Ureter (tissue), 1 donor: ENCODE measurements at places on chromosomes 5 and 9. TPM values are rescaled to one million over a fixed set of nuclear protein-coding genes. Genes with fewer than 3 reads are reported as not detected.
A peak's percentile ranks its signal among the peaks of the same experiment; 100 is the strongest.

GRCh38 chr5:61701877-61702602 is 370.0 kb downstream of the ZSWIM6 start:
- no peak for DNase-seq

- peak; percentile 86 for DNase-seq
These were observed 20.1 kb upstream of the PTGS1 start for GRCh38 chr9:122350577-122351355.

DNA sequence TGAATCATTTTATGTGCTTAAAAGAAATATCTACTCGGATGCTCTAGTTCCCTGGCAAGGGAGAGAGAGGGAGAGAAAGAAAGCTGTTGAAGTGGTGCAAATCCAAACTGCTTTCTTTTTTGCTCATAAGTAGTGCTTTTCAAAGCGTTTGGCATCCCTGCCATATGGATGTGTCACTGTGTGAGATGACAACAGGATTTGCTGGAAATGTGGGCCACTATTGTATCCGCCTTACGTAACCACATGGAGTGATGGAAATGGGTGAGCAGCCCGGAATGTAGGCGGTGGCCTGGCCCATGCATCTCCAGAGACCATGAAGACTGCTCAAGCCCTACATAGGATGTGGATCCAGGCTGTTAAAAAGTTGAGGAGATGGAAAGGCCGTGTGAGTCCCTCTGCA is 30.8 kb downstream of the TJP2 start:
- no peak for DNase-seq

DNA sequence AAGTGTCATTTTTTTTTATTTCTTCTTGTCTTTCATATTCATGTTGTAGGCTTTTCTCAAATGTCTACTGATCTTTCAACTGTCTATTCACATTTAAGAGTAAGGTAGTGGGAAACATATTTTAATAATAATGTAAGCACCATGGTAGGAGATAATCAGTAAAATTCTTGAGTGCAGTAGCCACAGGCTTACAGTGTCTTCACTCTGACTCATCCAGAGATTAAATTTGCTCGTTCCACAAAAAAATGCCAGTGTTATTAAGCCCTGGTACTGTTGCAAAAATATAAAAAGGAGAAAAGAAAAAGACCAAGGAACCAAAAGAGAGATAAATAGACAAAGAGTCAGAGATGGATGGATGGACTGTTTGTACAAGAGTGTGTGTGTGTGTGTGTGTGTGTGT is 43.0 kb downstream of the PARP8 start:
- DNase-seq: no peak

- no peak for DNase-seq
These were observed 401.5 kb downstream of the EFNA5 start for GRCh38 chr5:107269256-107269655.

DNA sequence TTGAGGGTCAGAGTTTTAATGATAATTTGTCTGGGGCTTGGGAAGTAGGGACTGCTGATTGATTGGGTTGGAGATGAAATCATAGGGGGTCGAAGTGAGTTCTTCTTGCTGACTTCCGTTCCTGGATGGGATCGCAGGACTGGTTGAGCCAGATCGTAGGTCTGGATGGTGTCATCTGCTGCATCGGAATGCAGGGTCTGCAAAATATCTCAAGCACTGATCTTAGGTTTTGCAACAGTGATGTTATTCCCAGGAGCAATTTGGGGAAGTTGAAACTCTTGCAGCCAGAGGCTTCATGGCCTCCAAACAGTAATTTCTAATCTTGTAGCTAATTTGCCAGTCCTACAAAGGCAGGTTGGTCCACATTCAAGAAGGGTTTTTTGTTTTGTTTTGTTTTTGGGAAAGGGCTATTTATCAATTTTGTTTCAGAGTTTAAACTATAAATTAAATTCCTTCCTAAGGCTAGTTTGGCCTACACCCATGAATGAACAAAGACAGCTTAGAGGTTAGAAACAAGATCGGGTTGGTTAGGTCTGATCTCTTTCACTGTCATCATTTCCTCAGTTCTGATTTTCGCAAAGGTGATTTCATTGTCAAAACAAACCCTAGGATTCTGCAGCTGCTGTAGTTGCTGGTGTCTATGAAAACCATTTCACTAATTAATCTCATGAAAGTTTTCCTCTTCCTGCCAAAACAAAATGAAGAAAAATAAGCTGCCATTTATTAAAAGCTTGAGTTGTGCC is 388.0 kb downstream of the TMEM232 start:
- no peak for DNase-seq

- DNase-seq: no peak
These were observed 55.5 kb upstream of the ARAP3 start for GRCh38 chr5:141737535-141737934.

- DNase-seq: no peak
These were observed at the start of gene DBH for GRCh38 chr9:133635533-133636531. Gene DBH, plus strand, starts transcription at chr9:133636363. Its CDS starts 9 bp downstream, at chr9:133636372.

DNA sequence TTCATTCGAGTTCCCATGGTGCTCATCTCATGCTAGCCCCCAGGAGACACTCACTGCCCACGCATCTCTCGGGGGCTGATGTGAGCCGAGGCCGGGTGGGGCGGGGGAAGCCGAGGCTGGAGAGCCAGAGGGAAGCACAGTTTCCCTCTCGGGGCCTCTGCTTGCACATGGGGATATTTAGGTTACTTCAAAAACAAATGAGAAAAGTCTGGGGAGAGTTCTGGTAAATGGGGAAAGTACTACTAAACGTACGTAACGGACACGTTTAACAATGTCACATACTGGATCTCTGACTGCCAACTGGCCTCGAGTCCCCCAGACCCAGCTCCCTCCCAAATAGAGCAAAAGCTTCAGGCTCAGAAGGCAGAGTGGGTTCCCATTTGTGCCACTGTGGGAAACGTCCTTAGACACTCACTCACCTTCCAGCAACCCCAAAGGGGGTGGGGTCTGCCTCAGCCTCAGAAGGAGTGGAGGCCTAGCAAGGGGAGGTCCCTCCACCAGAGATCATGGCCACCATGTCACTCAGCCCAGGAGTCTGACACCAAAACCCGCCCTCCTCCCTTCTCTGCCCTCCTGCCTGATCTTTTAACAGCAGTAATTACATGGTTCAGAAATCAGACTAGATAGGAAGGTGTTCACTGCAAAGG is 33.8 kb upstream of the NTNG2 start:
- no peak for DNase-seq

DNA sequence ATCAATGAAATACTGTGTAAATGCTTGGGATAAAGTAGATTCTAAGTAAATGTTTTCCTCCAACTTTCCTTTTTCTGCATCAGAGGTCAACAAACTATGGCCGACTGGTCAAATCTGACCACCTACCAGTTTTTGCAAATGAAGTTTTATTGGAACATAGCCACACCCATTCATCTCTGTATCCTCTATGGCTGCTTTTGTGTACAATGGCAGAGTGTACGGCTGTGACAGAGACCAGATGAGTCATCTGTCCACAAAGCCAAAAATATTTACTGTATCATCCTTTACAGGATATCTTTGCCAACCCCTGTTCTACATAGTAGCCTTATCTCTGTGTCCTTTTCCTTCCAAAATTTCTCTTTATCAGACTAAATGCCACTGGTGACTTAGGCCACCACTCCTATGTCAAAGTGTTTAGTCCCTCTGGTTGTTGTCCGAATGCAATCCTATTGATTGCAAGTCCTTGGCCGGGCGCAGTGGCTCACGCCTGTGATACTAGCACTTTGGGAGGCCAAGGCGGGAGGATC is 218.4 kb upstream of the KLF4 start:
- no peak for DNase-seq

DNA sequence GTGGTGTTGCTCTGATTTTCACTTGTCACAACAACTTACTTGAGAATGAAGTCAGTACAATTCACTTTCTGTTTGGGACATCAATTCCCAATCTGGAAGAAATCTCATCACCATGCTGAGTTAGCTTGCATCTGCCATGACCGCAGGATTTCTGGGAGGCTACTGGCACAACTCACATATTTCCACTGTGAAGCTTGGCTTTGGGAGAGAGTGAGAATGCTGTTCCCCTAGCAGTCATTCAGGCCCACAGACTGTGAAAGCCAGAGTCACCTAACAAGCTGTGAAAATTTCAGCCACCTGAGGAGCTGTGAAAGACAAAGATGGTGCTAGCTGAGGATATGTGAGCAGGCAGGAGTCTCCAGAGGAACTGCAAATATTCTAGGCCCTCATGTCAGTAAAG is 365.2 kb upstream of the TUSC1 start:
- DNase-seq: no peak

GRCh38 chr5:175478008-175478383 is 364 bp upstream of the SFXN1 start:
- DNase-seq: no peak

Gene EIF4E1B
- not detected for total RNA-seq

Gene AK8
- total RNA-seq: 1.7 TPM

Gene EXOC3
- 63.3 TPM for total RNA-seq

Gene NPR3
- 1.4 TPM for total RNA-seq

Gene PPP1R26
- total RNA-seq: 25.6 TPM

Gene C9
- total RNA-seq: not detected

Gene ROPN1L
- total RNA-seq: not detected
